ENCODE measurements at places on chromosomes 1 and 21. TPM values are rescaled to one million over a fixed set of nuclear protein-coding genes. Genes with fewer than 3 reads are reported as not detected.
A peak's percentile ranks its signal among the peaks of the same experiment; 100 is the strongest.

GRCh38 chr1:63827411-63828321 is 53.8 kb downstream of the ROR1 start:
- H3K36me3 ChIP-seq, result peaks cover 12% of the 10 kb centered on the region
- no peak for DNase-seq
- no peak overlapping the region for H3K4me3 ChIP-seq
- no peaks in the 10 kb centered on the region for H3K27me3 ChIP-seq
- H3K27ac ChIP-seq, result peak overlapping the region; percentile 50

Gene SPATA46
- total RNA-seq, result not detected

DNA sequence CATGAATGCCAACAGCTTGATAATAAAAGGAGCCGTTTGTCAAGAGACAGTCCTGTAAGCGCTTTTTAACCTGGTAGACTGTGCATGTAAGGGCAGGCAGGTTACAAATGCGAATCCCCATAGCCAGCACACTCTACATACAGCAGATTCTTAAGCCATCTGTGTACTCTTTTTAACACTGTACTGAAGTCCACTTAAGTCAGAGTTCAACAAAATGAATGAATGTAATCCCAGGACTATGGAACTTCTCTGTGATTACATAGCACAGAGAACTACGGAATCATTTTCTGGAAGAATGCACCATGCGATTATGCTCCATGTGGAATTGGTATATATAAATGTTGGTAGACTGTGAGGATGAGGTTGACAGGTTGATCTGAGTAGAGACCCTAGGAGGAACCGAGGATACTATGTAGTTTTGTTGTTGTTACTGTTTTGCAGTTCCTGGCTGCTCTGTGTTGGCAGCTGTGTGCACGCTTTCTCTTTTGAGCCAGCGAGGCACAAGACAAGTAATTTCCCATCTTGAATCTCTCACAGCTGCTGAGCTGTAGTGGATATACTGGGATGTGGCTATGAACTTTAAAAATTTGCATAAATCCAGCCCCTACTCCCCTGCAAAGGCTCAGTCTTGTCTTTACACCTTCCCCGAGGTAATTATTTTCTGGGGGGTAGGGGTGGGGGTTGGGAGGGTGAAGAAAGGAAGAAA is 21.9 kb downstream of the LRRC8D start:
- H3K27ac ChIP-seq, result peak overlapping the region; percentile 83
- H3K4me1 ChIP-seq, result peaks cover 22% of the 10 kb centered on the region
- H3K4me3 ChIP-seq, result peak overlapping the region; percentile 83

DNA sequence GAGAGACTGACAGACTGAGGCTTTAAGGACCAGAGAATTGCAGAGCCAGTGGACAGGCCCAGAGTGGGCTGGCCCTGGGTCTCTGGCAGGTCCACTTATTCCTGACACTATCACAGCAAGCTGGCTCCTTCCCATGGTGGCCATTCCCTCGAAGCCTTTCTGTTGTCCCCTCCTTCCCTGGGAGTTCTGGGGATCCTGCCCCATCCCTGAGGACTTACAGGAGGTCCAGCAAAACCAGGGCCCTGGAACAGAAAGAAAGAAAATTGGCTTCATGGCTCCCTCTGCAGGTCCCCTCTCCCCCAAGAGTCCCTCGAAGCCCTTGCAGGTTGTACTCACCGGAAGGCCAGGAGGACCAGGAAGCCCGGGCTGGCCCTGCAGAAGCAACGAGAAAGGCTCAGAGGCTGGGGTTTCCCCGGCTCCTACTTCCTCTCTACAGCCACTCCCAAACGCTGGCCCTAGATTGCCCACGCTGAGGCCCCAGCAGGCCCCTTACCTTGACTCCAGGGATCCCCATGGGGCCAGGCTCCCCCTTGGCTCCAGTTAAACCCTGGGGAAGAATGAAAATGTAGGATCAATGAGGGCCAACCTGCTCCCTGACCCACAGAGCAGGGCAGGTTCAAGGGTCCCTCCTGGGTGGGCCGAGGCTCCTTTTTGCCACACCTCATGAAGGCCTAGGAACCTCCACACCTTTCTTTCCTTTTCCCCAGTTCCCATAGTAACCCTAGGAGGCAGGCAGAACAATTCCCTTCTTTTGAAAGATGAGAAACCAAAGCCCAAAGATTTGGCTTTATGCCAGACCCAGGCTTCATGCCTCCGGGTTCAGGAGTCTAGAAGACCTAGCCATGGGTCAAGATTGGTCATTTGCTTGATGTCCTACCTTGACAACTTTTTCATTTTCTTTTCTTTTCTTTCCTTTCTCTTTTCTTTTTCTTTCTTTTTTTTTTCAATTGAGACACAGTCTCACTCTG is 4.6 kb downstream of the COL9A2 start:
- DNase-seq, result no peak
- no peak overlapping the region for H3K27ac ChIP-seq
- peaks cover 12% of the 10 kb centered on the region for H3K4me1 ChIP-seq
- peaks cover 15% of the 10 kb centered on the region for H3K27me3 ChIP-seq
- no peak overlapping the region for H3K4me3 ChIP-seq

Gene OR2T2
- not detected for total RNA-seq

- H3K4me1 ChIP-seq, result peaks cover 9% of the 10 kb centered on the region
- H3K36me3 ChIP-seq, result peaks cover 6% of the 10 kb centered on the region
- no peak overlapping the region for H3K4me3 ChIP-seq
- no peak overlapping the region for H3K27ac ChIP-seq
- DNase-seq, result no peak
Observed at GRCh38 chr1:233143241-233143640, 152.3 kb downstream of the PCNX2 start.

DNA sequence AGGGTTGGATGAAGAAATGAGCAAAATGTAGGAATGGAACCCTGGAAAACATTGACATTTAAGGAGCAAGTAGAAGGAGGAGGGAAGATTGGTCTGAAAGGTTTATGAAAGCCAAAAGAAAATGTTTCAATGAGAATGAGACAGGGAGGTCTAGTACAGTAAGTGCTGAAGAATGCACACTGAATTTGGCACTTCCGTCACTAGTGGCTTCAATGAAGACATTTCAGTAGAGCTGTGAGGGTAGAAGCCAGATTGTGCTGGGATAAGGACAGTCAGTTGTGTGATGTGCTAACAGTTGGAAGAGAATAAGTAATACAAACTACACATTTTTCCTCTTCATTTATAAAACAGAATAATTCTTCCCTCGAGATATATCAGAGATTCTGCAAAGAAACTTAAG is 17.1 kb downstream of the THEM4 start:
- H3K4me3 ChIP-seq, result no peak overlapping the region
- no peaks in the 10 kb centered on the region for H3K27me3 ChIP-seq
- peaks cover 37% of the 10 kb centered on the region for H3K36me3 ChIP-seq
- DNase-seq, result no peak
- no peaks in the 10 kb centered on the region for H3K4me1 ChIP-seq

GRCh38 chr1:202254454-202255252 is 61.1 kb downstream of the LGR6 start:
- H3K4me1 ChIP-seq, result peaks cover 4% of the 10 kb centered on the region
- H3K27me3 ChIP-seq, result peaks cover 33% of the 10 kb centered on the region
- H3K27ac ChIP-seq, result no peak overlapping the region
- no peaks in the 10 kb centered on the region for H3K36me3 ChIP-seq
- no peak overlapping the region for H3K4me3 ChIP-seq

Gene NMNAT2
- 0.69 TPM for total RNA-seq

DNA sequence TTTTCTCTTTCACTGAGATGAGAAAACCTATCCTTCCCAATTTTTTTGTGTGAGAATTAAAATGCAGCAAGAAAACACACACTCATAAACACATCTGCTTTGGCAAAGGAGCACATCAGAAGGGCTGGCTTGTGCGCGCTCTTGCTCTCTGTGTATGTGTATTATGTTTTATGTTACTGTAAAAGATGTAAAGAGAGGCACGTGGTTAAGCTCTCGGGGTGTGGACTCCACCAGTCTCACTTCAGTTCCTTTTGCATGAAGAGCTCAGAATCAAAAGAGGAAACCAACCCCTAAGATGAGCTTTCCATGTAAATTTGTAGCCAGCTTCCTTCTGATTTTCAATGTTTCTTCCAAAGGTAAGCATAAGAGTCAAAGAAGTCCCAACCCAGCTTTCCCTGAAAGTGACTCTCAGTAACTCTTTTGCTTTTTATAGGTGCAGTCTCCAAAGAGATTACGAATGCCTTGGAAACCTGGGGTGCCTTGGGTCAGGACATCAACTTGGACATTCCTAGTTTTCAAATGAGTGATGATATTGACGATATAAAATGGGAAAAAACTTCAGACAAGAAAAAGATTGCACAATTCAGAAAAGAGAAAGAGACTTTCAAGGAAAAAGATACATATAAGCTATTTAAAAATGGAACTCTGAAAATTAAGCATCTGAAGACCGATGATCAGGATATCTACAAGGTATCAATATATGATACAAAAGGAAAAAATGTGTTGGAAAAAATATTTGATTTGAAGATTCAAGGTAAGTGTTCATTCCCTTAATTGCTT is at the start of gene CD2:
Gene CD2 (plus strand): TSS at position 233 of the 780 bp plus-strand sequence. CDS start 63 bp downstream, at position 296.
- H3K27ac ChIP-seq, result no peak within 1 kb of the TSS
- no peak within 1 kb of the TSS for H3K4me3 ChIP-seq
- no peaks in the 10 kb centered on the region for H3K4me1 ChIP-seq

Gene TRNP1
- total RNA-seq, result 29.3 TPM

GRCh38 chr1:7501084-7501491 is 270.0 kb upstream of the VAMP3 start:
- no peaks in the 10 kb centered on the region for H3K27me3 ChIP-seq
- H3K36me3 ChIP-seq, result no peaks in the 10 kb centered on the region
- no peak overlapping the region for H3K27ac ChIP-seq
- H3K4me3 ChIP-seq, result no peak overlapping the region
- peaks cover 5% of the 10 kb centered on the region for H3K4me1 ChIP-seq

DNA sequence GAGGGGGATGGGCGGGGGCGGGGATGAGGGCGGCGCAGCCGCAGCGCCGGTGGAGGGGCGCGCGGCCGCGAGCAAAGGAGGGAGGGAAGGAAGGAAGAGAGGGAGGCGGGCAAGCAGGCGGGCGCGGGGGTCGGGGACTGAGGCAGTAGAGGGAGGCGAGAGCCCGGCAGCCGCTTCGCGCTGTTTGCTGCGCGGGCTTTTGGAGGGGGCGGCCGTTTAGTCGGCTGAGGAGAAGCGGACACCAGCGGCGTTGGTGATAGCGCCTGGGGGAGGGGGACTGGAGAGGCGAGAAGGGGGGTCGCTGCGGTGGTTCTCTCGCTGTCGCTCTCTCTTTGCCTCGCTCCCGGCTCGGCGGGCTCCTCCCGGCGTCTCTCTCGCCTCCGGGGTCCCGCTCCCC is at the start of gene HS2ST1:
Gene HS2ST1 (plus strand): TSS at position 35 of the 397 bp plus-strand sequence.
- H3K27me3 ChIP-seq, result no peaks in the 10 kb centered on the region
- peaks cover 8% of the 10 kb centered on the region for H3K36me3 ChIP-seq
- no peak within 1 kb of the TSS for H3K4me3 ChIP-seq

Gene RXFP4
- not detected for total RNA-seq

GRCh38 chr1:208227366-208227765 is 16.8 kb downstream of the PLXNA2 start:
- no peak overlapping the region for H3K4me3 ChIP-seq
- H3K4me1 ChIP-seq, result peaks cover 52% of the 10 kb centered on the region
- no peaks in the 10 kb centered on the region for H3K36me3 ChIP-seq
- H3K27ac ChIP-seq, result peak overlapping the region; percentile 22

- no peak overlapping the region for H3K4me3 ChIP-seq
- no peaks in the 10 kb centered on the region for H3K36me3 ChIP-seq
- no peaks in the 10 kb centered on the region for H3K4me1 ChIP-seq
- no peak for DNase-seq
- peaks cover 4% of the 10 kb centered on the region for H3K27me3 ChIP-seq
Observed at GRCh38 chr1:143698016-143698415, 273.8 kb downstream of the FAM72C start.

Gene ADAMTS4
- total RNA-seq, result 6.8 TPM

DNA sequence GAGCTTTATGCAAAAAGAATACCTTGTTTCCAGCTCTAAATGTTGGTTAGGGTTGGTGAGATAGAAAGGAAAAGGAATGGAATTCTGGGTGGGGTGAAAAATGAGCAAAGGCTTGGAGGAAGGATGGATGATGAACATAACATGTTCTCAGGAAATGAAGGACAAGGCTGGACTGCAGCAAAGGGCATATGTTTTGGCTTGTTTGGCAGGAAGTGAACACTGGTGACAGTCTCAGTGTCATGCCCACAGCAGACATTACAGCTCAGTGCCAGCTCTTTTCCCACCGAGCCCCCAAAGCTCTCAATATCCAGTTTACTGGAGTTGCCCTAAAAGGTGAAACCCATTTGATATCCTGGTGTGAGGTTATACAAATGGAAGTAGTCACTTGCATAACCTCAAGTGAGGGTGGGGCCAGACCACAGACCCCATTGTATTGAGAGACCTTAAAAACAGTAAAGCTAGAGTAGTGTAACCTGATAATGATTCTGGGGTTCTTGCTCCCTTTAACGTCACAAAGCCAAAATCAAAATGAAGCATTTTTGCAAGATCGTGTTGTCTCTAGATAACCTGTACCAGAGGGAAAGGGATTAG is 270.6 kb downstream of the NFIA start:
- peaks cover 14% of the 10 kb centered on the region for H3K4me1 ChIP-seq
- no peak overlapping the region for H3K4me3 ChIP-seq
- H3K27me3 ChIP-seq, result no peaks in the 10 kb centered on the region
- DNase-seq, result no peak
- H3K27ac ChIP-seq, result no peak overlapping the region
- H3K36me3 ChIP-seq, result peaks cover 40% of the 10 kb centered on the region

DNA sequence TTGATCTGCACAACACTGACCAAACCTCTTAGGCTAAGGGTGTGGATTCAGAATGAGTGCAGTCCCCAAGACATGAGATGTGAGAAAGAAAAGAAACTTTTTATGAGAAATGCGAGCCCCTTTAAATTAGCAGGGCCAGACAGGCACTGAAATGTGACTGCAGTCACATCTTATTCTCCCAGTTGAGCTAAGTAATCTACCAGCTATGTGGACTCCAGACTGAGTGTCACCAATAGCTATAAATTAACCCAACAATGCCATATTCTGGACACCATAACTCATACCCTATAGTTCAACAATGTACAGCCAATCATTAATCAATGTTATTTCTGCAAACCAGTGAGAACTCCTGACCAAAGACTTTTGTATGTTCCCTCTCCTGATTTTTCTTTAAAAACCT is 153.2 kb downstream of the COQ8A start:
- H3K4me1 ChIP-seq, result peaks cover 11% of the 10 kb centered on the region
- H3K36me3 ChIP-seq, result peaks cover 16% of the 10 kb centered on the region
- no peak overlapping the region for H3K27ac ChIP-seq
- H3K4me3 ChIP-seq, result no peak overlapping the region

- no peak for DNase-seq
- no peak overlapping the region for H3K27ac ChIP-seq
- H3K27me3 ChIP-seq, result peaks cover 9% of the 10 kb centered on the region
Observed at GRCh38 chr1:116203920-116204319, 92.7 kb downstream of the MAB21L3 start.

GRCh38 chr1:53321366-53321765 is 6.5 kb downstream of the LRP8 start:
- no peak overlapping the region for H3K27ac ChIP-seq
- H3K27me3 ChIP-seq, result peaks cover 11% of the 10 kb centered on the region
- peaks cover 28% of the 10 kb centered on the region for H3K4me1 ChIP-seq
- H3K36me3 ChIP-seq, result peaks cover 7% of the 10 kb centered on the region

Gene VHLL
- total RNA-seq, result not detected
